Panc1 (cell line): ENCODE measurements at places on chromosomes 11 and 22.

DNA sequence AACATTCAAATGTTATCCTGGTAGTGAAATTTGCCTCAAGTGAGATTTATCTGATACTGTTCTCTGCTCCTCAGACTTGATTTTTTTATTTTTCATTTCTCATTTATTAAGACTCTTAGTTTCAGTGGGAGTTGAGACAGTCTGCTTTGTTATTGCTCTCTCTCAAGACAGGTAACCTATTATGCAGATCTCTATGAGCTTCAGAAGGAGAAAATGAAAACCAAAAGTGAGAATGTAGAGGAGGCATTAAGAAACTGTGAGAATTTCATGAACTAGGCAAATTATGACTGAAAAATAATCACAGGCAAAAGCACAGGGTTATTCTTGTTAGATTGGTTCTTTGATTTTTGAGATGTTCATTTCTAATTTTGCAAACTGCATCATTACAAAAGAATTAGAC is 290.0 kb upstream of the CHORDC1 start:
- no peaks in the 10 kb centered on the region for H3K27me3 ChIP-seq
- DNase-seq: no peak
- no peaks in the 10 kb centered on the region for H3K4me1 ChIP-seq
- no peak overlapping the region for H3K4me3 ChIP-seq

- H3K27ac ChIP-seq: peak overlapping the region; percentile 54; the same call in 1 of the 2 replicates
- no peak for DNase-seq
- no peak overlapping the region for H3K4me3 ChIP-seq
- H3K36me3 ChIP-seq: no peaks in the 10 kb centered on the region
These were observed 73.4 kb downstream of the ARHGEF12 start for GRCh38 chr11:120409655-120410054.

- H3K4me3 ChIP-seq: no peak overlapping the region
- no peaks in the 10 kb centered on the region for H3K36me3 ChIP-seq
- no peaks in the 10 kb centered on the region for H3K27me3 ChIP-seq
- peaks cover 36% of the 10 kb centered on the region for H3K4me1 ChIP-seq
- no peak for DNase-seq
These were observed 16.8 kb downstream of the RAB30 start for GRCh38 chr11:83054904-83055380.

- peak overlapping the region; percentile 3 for H3K27ac ChIP-seq
- H3K4me3 ChIP-seq: no peak overlapping the region
- no peak for DNase-seq
- H3K4me1 ChIP-seq: peaks cover 49% of the 10 kb centered on the region
- H3K27me3 ChIP-seq: no peaks in the 10 kb centered on the region
- H3K36me3 ChIP-seq: no peaks in the 10 kb centered on the region; the same call in 1 of the 2 replicates
These were observed 43.3 kb upstream of the WEE1 start for GRCh38 chr11:9530020-9530621.

GRCh38 chr11:116478669-116479668 is 293.8 kb downstream of the BUD13 start:
- no peak overlapping the region for H3K4me3 ChIP-seq
- H3K27me3 ChIP-seq: peaks cover 11% of the 10 kb centered on the region; the same call in 1 of the 2 replicates
- no peaks in the 10 kb centered on the region for H3K4me1 ChIP-seq

DNA sequence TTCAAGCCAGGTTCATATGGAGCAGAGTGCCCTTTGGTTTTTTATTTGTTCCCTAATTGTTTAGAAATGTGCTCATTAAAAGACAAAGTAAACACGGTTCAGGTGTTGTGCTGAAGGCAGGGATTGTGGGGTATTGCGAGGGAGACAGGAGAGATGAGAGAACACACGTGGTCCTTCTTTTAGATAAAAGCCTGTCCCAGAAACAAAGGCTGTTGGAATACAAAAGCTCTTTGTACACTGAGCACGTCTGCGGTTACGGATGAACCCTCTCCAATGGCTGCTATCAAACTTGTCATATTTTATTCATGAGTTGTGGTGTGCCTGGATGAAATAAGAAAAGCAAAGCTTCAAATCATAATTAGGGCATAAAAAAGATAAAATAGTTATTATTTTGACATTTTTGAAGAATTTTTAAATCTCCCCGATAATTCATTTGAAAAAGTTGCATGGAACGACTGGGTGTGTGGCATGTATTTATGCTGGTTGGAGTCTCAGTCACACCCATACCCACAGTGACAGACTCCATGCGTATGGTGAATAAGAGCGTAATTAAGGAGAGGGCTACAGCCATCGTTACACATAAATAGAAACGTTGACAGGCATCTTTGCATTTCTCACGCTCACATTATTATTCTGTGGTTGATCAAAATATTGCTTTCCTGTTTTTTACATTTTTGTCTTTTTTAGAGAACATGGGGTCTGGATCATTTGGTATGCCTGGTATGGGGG is 92.9 kb downstream of the NELL1 start:
- no peak overlapping the region for H3K4me3 ChIP-seq
- DNase-seq: no peak
- no peaks in the 10 kb centered on the region for H3K27me3 ChIP-seq
- H3K4me1 ChIP-seq: no peaks in the 10 kb centered on the region
- no peak overlapping the region for H3K27ac ChIP-seq
- H3K36me3 ChIP-seq: no peaks in the 10 kb centered on the region
